ENCODE measurements at places on chromosomes 13 and 19.

DNA sequence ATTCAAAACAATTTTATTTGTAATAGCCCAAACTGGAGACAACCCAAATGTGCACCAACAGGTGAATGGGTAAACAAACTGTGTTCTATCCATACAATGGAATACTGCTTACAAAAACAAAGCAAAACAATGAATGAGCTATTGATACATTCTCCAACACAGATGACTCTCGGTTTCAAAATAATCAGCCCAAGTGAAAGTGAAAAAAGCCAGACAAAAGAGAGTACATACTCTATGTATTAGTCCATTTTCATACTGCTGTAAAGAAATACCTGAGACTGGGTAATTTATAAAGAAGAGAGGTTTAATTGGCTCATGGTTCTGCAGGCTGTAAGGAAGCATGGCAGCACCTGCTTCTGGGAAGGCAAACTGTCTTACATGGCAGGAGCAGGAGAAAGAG lies 65.2 kb upstream of the LRCH1 start:
- no peak for DNase-seq

GRCh38 chr13:98214707-98215106 lies 37.6 kb upstream of the RNF113B start:
- DNase-seq: no peak

DNA sequence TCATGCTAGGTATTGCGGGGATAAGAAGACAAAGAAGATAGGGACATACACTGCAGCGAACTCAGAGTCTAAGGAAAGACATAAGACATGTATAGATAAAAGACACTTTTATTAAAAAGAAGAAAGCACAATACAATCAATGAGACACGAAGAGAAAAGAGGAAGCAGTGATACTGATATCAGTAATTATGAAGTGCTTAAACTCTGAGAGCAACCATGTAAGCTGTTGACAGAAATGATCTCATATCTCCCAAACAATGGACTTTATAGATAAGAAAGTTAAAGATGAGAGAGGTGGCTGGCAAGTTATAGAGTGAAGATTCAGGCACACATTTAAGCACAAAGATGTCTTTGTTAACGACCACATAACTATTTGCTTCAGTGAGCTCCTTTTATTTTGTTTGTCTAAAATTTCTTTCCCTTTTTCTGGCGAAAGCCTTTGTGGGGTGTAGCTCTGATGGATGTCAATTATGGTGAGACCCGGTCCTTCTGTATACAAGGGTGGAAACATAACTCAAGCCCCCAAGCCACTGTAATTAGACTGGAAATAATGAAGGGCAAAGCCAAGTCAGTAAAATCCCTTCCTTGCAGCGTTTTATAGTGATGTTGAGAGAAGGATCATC lies 818.0 kb upstream of the SLC10A2 start:
- no peak for DNase-seq

- DNase-seq: no peak
These were observed 18.3 kb upstream of the SLC1A5 start for GRCh38 chr19:46806656-46807055.

- no peak for DNase-seq
These were observed 675 bp upstream of the PGPEP1 start for GRCh38 chr19:18339723-18340122.

DNA sequence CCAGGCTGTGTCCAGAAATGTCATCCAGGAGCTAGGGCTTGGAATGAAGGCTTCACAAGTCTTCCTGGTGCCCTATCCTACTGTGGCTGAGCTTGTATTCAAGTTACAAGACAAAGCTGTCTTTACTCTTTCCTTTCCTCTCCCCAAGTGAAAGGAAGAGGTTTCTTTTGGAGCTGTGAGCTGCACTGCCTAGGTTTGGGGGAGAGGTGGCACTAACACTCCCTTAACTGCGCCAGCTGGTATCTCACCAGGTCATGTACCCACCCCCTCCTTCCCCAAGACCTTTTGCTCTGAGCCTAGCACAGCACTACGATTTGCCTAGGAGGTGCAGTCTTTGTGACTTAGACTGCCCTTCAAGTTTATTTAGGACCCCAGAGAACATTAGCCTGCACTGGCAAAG lies 2053.6 kb upstream of the PRR20A start:
- DNase-seq: no peak

- DNase-seq: no peak
These were observed 2.1 kb upstream of the PCDH17 start for GRCh38 chr13:57629391-57629804.

- DNase-seq: no peak
These were observed 21.7 kb upstream of the CALM3 start for GRCh38 chr19:46579361-46579879.

- no peak for DNase-seq
These were observed 21.0 kb upstream of the SPRY2 start for GRCh38 chr13:80361883-80362327.

GRCh38 chr13:48094404-48094780 lies 512 bp downstream of the MED4 start:
- no peak for DNase-seq

GRCh38 chr13:75365724-75366173 lies 116.2 kb downstream of the TBC1D4 start:
- no peak for DNase-seq

- no peak for DNase-seq
These were observed 5.5 kb downstream of the EEF2 start for GRCh38 chr19:3979674-3980352.

- no peak for DNase-seq
These were observed 82.5 kb upstream of the FGF14 start for GRCh38 chr13:102484329-102484728.

- DNase-seq: no peak
These were observed 41.6 kb downstream of the MYO9B start for GRCh38 chr19:17116996-17117702.
